RKO (cell line): ENCODE measurements at places on chromosomes 12 and 14.

DNA sequence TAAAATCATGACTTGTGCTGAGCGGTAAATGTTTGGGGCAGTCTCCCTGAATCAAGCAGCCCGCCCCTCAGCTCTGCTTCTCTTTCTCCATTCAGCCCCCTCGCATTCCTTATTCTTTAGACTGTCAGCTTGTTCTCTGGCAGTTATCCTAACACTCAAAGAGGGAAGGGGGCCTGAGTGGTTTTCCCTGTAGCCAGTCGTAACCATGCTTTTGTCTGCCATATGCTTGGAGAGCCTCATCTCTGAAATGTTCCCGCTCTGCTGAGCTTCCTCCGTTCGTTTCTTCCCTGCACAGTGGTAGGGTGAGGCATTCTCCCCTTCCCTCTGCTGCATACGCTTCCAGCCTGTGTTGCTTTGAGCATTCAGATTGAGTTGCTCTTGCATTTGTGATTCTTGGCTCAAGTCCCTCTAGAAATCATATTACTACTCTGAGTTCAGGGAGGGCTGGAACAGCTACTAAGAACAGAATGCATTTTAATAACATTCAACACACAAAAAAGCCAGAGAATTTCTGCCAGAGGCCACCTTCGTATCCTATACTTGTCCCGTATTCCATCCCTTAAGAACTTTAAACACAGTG lies 119.7 kb downstream of the FBXL14 start:
- no peak for DNase-seq

- no peak for DNase-seq
These were observed 2.9 kb downstream of the TCHP start for GRCh38 chr12:109902891-109903418.

DNA sequence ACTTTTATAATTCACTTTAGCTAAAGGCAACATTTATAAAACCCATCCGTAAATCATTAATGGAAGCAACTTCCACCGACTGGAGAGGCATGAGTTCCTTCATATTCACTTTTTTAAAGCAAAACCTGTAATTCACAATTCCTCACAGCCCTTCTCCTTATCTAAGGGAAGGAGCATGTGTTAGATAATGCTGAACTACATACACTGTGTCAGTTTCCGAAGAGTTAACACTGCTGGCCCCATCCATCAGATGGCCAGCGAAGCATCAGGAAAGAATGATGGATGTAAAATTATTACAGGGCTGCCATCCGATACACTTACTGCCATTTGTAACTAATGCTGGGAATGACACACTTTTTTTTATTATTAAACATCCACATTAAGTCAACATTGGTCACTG lies 392.8 kb downstream of the SOX5 start:
- DNase-seq, result no peak

DNA sequence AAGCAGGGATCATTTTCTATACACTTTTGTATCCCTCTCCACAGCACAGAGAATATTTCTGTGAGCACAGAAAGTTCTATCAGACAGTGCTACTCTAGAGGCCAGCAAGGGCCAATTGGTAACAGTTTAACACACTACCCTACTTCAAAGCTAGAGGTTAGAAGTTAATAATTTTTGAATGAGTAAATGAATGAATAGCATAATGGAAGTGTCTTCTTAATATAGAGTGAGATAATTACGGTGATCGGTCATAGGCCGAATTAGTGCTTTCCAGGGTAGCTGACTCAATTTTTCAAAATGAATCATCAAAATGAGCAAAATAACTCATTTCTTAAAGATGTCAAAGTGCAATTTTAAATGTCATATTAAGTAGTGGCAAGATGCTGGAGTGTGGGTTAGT lies 67.0 kb upstream of the CCDC198 start:
- DNase-seq, result peak; percentile 8

DNA sequence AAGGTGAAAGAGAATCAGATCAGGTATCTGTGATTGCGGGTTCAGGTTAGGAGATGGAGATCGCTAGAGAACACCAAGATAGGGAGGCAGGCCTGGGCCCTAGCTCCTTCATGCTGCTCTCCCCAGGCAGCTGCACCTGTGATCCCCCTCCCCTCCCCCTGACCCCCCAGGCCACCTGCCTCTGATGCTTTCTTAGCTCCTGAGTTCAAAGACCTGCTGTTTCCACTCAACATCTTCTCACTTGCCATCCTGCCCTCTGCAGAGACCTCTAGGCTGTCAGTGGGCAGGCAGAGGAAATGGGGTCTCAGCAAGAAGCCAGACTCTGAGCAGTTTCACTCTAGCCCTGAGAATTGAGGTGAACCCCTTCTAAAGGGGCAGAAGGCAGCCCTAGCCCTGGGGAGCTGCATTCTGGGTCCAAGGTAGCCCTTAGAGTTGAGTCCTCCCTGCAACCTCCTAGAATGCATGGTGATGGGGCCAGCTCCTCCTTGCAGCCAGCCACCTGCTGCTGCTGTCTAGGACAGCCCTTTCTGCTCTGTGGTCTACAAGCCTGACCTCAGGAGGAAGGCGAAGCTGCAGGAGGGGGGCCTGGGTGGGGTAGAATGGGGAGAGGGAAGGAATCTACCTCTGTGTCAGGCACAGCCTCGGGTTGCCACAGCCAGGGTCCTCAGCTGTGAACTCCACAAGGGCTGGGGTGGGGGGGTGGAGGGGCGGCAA lies 6.4 kb upstream of the SLC48A1 start:
- no peak for DNase-seq

DNA sequence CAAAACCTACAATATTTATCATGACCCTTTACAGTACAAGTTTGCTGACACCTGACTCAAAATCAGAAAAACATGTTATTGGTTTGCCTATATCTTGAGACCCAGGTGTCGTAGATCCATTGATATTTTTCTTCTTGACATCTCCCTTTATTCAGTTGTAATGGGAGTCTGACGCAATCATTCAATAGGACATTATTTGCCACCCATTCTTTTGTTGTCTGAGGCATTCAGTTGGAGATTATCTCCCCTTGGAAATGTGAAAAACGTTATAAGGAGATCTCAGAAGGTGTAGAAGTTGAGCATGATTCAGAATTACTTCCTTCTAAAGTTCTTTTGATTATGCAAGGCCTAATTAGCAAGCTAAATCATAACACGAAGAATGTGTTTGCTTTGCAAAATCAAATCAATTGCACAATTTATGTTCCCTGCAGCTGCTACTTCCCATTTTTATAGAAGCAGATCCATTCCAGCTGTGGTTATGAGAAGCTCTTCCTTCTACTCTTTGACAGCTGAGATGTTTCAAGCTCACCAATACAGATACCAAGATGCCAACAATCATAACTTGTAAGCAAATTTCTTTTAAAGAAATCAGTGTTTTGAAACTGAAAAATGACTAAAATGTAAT lies 228.2 kb upstream of the SYT1 start:
- no peak for DNase-seq
